Frontal cortex (tissue), 4 donors: ENCODE measurements at places on chromosomes 7 and 10. TPM values are rescaled to one million over a fixed set of nuclear protein-coding genes. Genes with fewer than 3 reads are reported as not detected.

GRCh38 chr10:82969405-82969804 is 1094.4 kb downstream of the NRG3 start:
- DNase-seq = no peak

- no peak for DNase-seq
Observed at GRCh38 chr10:128816726-128817125, 650.3 kb upstream of the MGMT start.

GRCh38 chr10:42680267-42680666 is 41.9 kb upstream of the ZNF33B start:
- DNase-seq = no peak

DNA sequence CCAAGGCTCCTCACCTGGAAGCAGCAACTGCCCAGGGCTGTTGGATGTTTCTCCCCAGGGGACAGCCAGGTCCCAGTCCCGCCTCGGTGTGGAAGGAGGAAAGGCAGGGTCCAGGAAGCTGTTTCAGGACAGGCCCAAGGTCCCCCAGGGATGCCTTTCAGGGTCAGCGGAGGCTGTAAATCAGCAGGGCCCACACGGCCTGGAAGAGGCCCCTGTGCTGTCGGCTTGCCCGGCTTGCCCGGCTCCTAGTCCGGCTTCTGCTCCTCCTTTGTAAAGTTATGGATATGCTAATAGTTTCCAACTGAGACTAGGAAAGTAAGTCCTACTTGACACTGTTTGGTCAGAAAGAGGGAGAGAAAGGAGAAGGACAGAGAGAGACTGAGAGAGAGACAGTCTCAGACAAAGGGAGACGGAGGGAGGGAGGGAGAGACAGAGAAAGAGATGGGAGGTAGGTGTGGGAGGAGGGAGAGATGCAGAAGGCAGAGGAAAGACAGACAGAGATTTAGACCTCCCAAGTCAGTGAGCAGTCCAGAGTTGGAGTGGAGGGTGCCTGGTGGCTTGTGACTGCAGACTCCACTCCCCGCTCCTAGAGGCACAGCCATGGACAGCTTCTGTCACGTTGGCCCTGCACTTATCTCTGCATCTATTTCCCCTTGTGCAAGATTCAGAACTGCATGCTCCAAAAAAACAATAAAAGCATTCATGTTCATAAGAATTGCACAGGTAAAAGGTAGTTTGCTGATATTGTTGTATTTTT is 10.5 kb downstream of the IKZF1 start:
- DNase-seq = no peak

DNA sequence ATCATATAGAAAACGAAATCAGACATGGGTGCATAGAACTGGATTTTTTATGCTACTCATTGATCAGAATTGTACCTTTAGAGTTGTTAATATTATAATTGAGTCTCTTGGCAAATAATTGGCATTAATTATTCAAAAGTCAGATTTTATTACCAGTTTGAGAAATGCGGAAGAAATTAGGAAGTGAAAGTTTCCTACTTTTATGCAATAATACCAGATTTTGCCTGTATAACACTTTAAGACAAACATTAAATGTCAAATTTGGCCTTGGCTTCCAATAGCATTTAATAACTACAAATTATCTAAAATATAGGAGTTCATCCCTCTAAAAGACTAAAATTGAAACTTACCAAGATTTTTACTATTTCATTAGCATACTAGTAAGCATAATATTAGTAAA is 6.8 kb upstream of the TFEC start:
- DNase-seq = no peak

- DNase-seq = no peak
Observed at GRCh38 chr10:78911533-78912340, 157.0 kb upstream of the ZMIZ1 start.

DNA sequence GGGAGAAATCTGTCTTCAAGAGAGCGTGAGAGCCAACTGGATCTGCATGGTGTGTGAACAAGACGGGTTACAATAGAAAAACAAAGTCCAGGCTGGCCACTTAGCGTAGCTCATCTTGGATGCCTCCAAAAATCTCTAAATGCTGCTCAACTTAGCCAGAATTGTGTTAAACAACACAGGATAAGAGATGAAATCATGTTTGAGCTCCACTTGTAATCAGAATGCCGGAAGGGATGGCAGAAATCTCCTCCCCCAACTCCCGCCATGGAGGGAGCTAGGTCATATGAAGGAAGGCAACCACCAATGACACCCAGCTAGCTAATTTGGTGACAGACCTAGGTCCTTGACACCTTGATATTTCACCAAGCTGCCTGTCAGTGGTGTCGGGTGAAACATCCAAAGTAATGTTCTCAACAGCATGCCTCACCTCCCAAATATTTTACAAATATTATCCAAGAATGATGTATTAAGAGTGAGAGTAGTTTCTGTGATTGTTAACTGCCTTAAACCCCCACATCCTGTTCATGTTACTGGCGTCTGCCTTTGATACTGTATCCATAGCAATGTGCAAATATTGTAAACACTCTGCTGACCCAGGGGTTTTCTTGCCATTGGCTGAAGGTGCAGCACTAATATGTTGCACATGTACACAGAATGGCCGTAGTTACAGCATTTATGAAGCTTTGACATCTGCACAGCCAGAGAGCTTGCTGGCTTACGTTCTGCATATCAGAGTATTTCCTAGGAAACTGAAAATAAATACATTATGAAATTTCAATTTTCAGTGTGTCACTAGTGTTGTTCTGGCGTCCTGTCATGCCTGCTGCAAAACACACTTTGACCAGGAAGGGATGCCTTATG is 25.8 kb downstream of the TMEM254 start:
- DNase-seq = no peak

Gene PHF14
- total RNA-seq = 166 TPM

Gene GPER1
- 1.6 TPM for total RNA-seq

Gene TAS2R38
- not detected for total RNA-seq

Gene SPDYE2
- not detected for total RNA-seq
